AG04449 (cell line): ENCODE measurements at places on chromosomes 3 and 15.

DNA sequence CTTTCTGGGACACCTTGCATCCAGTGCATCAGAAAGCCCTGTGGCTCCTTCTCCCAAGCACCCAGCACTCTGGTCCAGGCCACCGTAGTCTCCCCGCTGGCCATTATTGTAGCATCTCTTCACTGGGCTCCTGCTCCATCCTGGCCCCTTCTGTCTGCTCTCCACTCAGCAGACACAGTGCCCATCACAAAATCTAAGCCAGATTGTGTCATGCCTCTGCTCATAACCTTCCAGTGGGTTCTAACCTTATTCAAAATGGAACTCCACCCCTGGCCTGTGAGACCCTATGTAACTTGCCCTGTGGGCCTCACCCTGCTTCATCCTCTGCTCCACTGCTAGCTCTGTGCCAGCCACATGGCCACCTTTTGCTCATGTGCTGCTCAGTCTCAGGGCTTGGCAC lies 31.7 kb upstream of the PRR23E start:
- no peak for DNase-seq

- DNase-seq = no peak
Observed at GRCh38 chr3:16533928-16534574, 20.6 kb upstream of the RFTN1 start.

- DNase-seq = no peak
Observed at GRCh38 chr15:31010036-31010435, 18.6 kb upstream of the MTMR10 start.

DNA sequence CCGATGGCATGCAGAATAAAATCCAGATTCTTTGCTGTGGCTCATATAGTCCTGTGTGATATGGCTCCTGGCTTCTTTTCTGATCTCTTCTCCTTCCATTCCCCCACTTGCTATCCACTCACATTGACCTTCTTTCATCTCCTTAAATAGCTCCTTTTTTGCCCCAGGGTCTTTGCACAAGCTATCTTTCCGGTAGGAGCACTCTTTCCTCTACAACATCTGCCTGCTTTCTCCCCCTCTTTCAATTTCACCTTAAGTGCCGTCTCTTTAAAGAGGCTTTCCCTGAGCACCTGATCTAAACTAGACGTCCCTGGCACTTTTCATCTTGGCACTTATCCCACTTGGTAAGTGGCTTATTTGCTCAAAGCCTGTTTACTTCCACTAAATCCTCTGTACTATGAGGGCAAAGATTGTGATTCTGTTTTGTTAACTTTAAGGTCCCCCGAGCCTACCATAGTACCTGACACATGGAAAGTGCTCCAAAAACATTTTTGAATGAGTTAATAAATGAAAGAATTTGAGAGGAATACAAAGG lies 323.3 kb upstream of the TLE3 start:
- DNase-seq = no peak

- no peak for DNase-seq
Observed at GRCh38 chr3:108610651-108611050, 21.1 kb downstream of the DZIP3 start.

GRCh38 chr3:171640520-171641412 lies 169.5 kb downstream of the PLD1 start:
- peak; percentile 33 for DNase-seq

DNA sequence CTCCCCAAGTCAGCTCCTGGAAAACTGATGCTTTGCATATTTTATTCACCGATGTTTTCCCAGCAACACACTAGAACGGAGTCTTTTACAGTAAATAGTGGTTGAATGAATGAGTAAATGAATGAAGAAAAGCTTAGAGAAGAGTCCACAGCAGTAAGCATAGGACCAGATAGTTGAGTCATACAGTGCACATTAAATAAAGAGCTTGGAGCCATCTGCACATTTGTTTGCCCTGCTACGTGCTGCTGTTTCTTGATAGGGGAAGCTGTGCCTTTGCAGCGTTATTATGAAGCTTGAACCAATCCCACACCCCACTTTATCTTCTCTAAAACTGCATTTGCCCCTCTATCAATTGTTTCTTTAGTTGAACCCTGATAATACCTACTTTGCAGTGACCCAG lies 1.2 kb downstream of the FAM98B start:
- no peak for DNase-seq

- no peak for DNase-seq
Observed at GRCh38 chr3:119891944-119892721, 110.2 kb downstream of the NR1I2 start.

GRCh38 chr15:69758810-69759790 lies 306.5 kb downstream of the RPLP1 start:
- DNase-seq = no peak

DNA sequence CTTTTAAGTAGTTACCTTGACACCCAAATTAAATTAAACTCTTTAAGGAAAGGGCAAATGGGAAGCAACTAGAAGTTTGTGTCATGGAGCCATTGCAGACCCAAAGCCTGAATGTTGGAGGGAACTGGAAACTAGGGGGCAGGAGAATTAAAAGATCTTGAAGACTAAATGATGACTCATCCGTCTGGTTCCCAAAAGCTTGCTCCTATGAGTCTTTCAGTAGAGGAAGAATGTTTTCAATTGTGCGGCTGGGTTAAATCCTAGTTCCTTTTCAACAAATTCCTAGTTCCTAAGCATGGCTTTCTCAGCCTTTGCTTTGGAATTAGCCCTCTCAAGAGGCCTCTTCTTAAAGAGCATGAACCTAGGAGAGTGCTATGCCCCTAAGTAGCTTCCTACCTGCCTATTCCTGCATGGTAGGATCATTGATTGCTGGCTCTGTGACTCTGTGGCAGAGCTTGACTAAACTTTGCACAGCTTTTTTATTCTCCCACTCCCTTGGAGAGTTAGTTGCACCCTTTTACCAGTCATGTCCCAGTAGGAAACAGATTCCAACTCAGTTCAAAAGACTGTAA lies 17.7 kb downstream of the CLEC3B start:
- DNase-seq = peak; percentile 78
